ENCODE measurements at places on chromosomes 12 and 14. TPM values are rescaled to one million over a fixed set of nuclear protein-coding genes. Genes with fewer than 3 reads are reported as not detected.

Gene OR6C2
- total RNA-seq: not detected

Gene ADAM21
- 0.16 TPM for total RNA-seq

Gene DAO
- not detected for total RNA-seq

Gene PKP2
- 4.7 TPM for total RNA-seq

Gene GLT8D2
- 13.9 TPM for total RNA-seq

Gene RIMKLB
- total RNA-seq: 220 TPM

Gene GLIPR1L2
- total RNA-seq: 2.3 TPM

Gene GUCY2C
- under 0.01 TPM for total RNA-seq
